ENCODE measurements at places on chromosomes 5 and 9. TPM values are rescaled to one million over a fixed set of nuclear protein-coding genes. Genes with fewer than 3 reads are reported as not detected.
A peak's percentile ranks its signal among the peaks of the same experiment; 100 is the strongest.

DNA sequence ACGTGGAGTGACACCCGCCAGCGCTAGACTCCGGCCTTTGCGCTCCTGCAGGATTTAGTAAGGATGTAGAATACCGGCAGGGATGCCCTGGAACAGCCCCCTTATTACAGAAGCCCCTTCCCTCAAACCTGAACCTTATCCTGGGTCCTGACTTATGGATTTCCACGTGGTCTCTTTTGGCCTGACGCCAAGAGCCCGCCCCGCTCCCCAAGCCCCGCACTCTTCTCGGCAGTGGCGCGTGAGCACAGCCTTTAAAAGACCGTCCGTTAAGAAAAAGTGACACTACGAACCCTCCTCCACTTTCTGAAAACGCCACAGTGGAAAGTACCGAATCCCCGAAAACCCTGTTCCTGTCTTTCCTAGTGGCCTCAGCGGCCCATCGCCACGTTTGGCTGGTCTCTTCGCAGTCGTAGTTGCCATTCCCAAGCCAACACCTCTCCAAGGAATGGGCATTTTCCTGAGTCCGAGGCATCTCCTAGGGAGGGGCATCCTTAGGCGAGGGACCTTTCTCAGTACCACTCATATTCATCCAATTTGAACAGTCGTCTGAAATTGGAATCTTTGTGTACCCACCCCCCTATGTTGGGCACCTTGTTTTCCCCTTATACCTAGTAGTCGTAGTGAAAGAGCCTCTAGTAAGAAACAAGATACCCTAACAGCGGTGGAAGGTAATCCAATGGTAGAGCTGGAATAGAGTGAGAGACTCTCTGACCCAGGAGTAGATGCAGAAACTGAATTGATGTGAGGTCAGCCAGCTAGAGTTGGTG lies 732 bp upstream of the MCIDAS start:
- peaks cover 27% of the 10 kb centered on the region for H3K4me1 ChIP-seq
- H3K36me3 ChIP-seq, result no peaks in the 10 kb centered on the region
- no peak for DNase-seq

- no peak overlapping the region for H3K27ac ChIP-seq
- no peak overlapping the region for H3K4me3 ChIP-seq
- no peaks in the 10 kb centered on the region for H3K27me3 ChIP-seq
- no peaks in the 10 kb centered on the region for H3K36me3 ChIP-seq
- H3K4me1 ChIP-seq, result no peaks in the 10 kb centered on the region
Measured at GRCh38 chr5:108196276-108196675, 185.6 kb downstream of the FBXL17 start.

GRCh38 chr5:6175172-6175854 lies 203.0 kb downstream of the MED10 start:
- no peaks in the 10 kb centered on the region for H3K4me1 ChIP-seq
- DNase-seq, result no peak
- H3K27ac ChIP-seq, result no peak overlapping the region
- H3K36me3 ChIP-seq, result no peaks in the 10 kb centered on the region
- H3K27me3 ChIP-seq, result no peaks in the 10 kb centered on the region
- no peak overlapping the region for H3K4me3 ChIP-seq

GRCh38 chr5:142492781-142493281 lies 168.0 kb upstream of the SPRY4 start:
- DNase-seq, result no peak
- H3K4me1 ChIP-seq, result no peaks in the 10 kb centered on the region
- H3K27ac ChIP-seq, result no peak overlapping the region
- H3K36me3 ChIP-seq, result no peaks in the 10 kb centered on the region
- no peaks in the 10 kb centered on the region for H3K27me3 ChIP-seq

- no peaks in the 10 kb centered on the region for H3K36me3 ChIP-seq
- H3K27me3 ChIP-seq, result no peaks in the 10 kb centered on the region
- H3K27ac ChIP-seq, result no peak overlapping the region
- no peak overlapping the region for H3K4me3 ChIP-seq
- H3K4me1 ChIP-seq, result no peaks in the 10 kb centered on the region
- no peak for DNase-seq
Measured at GRCh38 chr9:120433701-120434100, 146.3 kb downstream of the CDK5RAP2 start.

DNA sequence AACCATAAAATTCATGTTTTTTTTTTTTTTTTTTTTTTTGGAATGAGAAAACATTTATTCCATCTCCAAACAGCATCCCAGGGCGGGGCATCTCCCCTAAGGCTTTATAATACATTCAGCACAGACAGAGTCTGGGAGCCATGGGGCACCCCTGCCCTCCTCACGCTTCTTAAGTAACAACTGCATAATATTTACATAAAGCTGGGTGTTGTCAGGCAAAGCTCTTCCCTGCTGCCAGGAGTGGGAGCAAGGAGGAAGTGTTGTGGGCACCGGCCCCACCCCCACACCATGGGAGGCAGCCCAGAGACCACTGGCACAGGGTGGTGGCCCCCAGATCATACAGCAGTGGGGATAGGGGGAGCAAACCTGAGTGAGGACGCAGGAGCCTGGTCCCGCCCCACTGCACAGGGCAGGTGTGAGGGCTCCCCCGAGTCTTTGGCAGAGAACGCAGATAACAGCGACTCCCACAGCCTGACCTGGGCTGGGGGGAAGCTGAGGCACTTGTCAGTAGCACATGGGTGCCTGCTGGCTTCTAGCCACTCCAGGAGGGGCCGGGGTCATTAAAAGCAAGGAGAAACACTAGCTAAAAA lies 86.1 kb upstream of the CEP78 start:
- no peaks in the 10 kb centered on the region for H3K36me3 ChIP-seq
- H3K4me3 ChIP-seq, result no peak overlapping the region
- no peaks in the 10 kb centered on the region for H3K4me1 ChIP-seq
- no peak for DNase-seq
- H3K27me3 ChIP-seq, result no peaks in the 10 kb centered on the region

DNA sequence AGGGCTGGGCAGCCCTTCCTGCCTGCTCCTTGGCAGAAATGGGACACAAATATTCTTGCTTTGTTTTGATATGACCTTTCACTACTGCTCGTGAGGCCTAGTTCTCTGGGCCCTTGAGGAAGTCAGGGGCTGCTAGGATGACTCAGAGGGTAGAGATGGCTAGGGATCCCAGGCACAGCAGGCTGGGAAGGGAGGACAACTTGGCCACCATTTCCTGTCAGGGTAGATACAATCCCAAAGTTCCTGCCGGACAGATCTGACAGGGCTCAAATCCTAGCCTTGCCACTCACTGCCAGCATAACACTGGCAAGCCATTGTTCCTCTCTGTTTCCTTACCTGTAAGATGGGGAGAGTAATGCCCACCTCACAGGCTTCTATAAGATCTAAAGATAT lies 31.7 kb upstream of the MEIKIN start:
- no peak overlapping the region for H3K4me3 ChIP-seq
- H3K4me1 ChIP-seq, result no peaks in the 10 kb centered on the region
- H3K27me3 ChIP-seq, result no peaks in the 10 kb centered on the region
- H3K36me3 ChIP-seq, result no peaks in the 10 kb centered on the region
- no peak for DNase-seq

DNA sequence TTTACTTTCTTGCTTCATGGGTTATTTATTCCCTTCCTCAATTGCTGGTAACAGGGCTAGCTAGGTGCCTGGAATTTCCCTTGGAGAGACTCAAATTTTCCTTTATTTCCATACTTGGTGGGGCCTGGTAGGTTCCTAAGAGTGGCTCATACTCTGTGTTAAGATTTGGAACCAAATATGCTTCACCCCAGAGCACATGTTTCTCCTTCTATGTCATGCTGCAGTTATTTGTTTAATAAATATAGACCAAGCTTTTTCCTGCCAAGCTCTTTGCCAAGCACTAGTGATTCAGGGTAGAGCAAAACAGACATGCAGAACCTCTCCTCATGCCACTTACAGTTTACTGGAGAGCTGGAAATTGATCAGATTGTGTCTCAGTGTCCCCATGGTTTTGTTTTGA lies 290.3 kb upstream of the SGCD start:
- H3K4me1 ChIP-seq, result no peaks in the 10 kb centered on the region
- no peak overlapping the region for H3K27ac ChIP-seq
- H3K36me3 ChIP-seq, result no peaks in the 10 kb centered on the region

DNA sequence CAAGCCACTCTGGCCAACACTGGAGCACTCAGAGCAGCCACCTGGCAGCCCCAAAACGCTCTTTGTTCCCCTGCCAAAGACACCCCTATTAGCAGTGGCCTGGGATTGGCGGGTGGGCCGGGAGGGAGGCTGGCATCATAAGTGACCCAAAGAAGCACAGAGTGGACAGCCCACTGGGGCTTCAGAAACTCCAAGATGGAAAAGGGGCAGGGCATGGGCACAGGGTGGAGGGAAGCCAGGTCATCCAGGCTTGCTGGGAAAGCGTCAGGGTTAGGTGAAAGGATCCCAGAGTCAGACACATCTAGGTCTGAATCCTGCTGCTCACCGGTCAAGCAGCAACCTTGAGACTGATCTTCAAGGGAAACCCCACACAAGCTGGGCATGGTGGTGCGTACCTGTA lies 14.8 kb downstream of the EEIG1 start:
- no peak for DNase-seq
- peak overlapping the region; percentile 96 for H3K27ac ChIP-seq
- no peak overlapping the region for H3K4me3 ChIP-seq
- no peaks in the 10 kb centered on the region for H3K27me3 ChIP-seq
- peaks cover 66% of the 10 kb centered on the region for H3K4me1 ChIP-seq

DNA sequence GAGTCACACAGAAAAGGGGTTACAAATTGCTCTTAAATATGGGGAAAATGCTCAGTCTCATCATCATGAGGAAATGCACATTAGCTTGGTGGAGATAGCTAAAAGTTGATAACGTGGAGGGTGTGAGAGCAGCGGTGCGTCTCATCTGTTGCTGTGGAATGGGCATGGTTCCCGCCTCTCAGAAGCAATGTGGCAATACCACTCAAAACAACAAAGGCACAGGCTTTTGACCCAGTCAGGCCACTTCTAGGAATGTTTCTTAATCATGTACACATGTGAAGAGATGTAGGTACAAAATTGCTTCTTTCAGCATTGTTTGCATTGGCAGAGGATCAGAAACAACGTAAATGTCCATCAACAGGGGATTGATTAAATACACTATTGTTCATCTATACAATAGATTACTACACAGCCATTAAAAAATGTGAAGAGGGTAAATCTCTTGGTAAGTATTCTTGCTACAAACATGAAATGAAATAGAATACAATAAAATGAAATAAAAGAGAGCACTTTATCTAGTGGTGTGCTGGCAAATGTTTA lies 212.6 kb upstream of the MSX2 start:
- H3K27ac ChIP-seq, result no peak overlapping the region
- DNase-seq, result no peak
- no peaks in the 10 kb centered on the region for H3K36me3 ChIP-seq
- H3K4me1 ChIP-seq, result no peaks in the 10 kb centered on the region

GRCh38 chr5:33891788-33892619 lies at the start of gene ADAMTS12:
Gene ADAMTS12 (minus strand): TSS chr5:33891990. CDS start chr5:33891856, 134 bp downstream.
- H3K27ac ChIP-seq, result no peak within 1 kb of the TSS
- peak; percentile 23 for DNase-seq
- no peak within 1 kb of the TSS for H3K4me3 ChIP-seq
- no peaks in the 10 kb centered on the region for H3K27me3 ChIP-seq

Gene ANGPTL2
- 2.7 TPM for total RNA-seq

Gene PCDHA8
- total RNA-seq, result not detected

Gene CARTPT
- 2.4 TPM for total RNA-seq

Gene CCIN
- not detected for total RNA-seq

Gene TNFSF15
- total RNA-seq, result 0.84 TPM

Gene TEX10
- 8.3 TPM for total RNA-seq

All from colonic mucosa (tissue), 4 donors.